ENCODE measurements at places on chromosomes 4 and X.

GRCh38 chr4:42172128-42172790 lies 19.8 kb upstream of the BEND4 start:
- DNase-seq = no peak

DNA sequence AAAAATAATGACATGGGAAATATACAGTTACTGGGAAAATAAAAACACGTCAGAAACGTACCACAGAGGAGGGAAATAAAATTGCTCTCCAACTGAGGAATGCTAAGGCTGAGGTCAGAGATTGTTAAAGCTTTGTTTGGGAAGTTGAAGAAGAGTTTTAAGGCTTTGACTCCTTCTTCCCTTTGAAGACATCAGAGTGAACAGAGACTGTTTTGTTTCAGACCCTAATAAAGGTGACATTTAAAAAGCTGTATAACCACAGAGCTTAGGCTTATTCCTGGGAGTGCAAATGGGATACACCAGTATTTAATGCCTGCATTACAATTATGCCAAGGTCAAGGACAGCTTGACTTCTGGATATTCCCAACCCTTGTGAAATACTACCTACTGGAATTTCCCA lies 102.8 kb downstream of the TRIML1 start:
- DNase-seq = no peak

DNA sequence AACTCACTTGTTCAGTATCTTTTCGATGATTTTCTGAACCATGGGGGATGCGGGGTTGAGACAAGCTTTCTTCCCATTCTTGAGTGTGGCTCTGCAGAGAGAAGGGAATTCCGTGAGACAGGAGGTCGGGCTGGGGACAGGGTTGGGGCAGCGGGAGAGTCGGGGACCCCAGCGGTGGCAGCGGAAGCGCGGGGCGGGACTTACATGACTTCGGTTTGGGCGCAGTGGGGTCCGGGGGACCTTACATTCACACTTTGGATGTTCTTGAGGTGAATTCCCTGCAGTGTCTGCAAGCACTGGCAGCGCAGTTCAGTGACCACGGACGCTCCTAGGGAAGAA lies 434 bp downstream of the CXCL3 start:
- DNase-seq = peak; percentile 47

DNA sequence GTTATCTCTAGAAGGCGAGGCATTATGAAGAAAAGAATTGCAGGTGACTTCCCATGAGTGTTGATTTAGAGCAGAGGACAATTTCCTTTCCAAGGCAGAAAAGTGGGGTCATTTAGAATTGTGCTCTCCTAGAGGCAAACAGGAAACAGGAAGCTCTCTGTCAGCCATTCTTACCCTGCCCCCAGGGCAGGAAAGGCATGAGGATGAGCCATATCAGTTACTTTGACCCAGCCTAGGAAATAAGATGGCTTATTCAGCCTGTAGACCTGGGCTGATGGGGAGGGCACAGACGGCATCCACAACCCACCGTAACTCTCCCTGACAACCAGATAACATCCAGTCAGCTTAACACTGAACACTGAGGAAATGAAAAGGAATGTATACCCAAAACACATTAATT lies 88.8 kb upstream of the KDR start:
- no peak for DNase-seq

- DNase-seq = no peak
Observed at GRCh38 chrX:116881961-116882360, 419.2 kb upstream of the CT83 start.

GRCh38 chr4:156865451-156865850 lies 106.1 kb downstream of the PDGFC start:
- DNase-seq = no peak

GRCh38 chrX:19739683-19740082 lies 147.7 kb downstream of the SH3KBP1 start:
- DNase-seq = peak; percentile 57

- no peak for DNase-seq
Observed at GRCh38 chr4:70902577-70903290, 565 bp downstream of the MOB1B start.

DNA sequence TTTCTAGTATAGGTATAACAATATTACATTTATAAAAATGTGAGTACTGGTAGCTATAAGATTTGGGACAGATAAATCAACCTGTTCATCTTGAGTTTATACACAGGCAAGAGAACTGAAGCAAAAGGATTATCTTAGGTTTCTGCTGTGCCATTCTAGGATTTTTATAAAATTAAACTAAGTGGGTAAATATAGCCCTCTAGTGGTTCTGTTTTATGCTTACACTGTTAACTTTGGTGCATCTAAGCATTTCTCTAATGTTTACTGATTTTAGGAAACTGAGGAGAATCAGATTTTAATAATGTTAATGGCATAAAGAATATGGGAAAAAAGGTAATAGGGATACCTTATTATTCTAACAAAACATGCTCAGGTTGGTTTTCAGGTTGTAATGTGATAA lies 1.1 kb upstream of the RRH start:
- DNase-seq = no peak

DNA sequence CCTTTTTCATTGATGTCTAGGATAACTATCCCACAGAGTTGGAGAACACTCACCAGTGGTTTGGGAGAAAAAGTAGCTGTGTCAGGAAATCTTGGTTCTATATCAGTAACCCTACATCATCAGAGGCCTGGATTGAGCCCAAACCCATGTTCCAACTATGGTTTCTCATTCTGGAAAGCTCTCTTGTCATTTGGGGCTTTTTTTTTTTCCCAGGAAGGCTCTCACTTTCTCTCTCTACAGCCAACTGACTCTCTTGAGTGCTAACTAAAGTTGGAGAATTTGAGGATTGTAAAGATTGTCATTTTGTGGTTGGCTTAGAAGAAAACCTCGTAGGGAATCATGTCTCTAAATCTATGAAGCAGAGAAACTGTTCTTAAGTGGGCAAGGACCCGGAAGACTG lies 228.2 kb upstream of the DIPK2B start:
- DNase-seq = no peak

DNA sequence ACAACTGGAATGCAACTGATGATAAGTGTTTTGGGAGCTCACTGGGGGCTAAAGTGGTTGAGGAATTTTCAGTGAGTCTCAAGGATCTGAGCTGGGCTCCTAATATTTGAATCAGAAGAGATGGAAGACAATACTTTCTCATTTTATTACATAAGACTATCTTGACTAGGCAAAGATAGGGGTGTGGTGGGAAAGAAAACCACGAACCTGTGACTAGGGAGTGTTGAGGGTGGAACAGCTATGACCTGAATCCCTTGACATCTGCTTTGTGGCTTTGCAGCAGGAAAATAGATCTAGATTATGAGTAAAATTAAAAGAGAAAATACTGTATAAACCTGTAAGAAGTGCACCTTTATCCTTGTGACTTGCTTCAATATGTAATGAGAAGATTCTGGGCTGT lies 295.1 kb upstream of the TEX13A start:
- DNase-seq = no peak

- DNase-seq = no peak
Observed at GRCh38 chr4:158826057-158826456, 57.2 kb downstream of the FNIP2 start.

- no peak for DNase-seq
Observed at GRCh38 chrX:127112726-127113125, 293.2 kb downstream of the PRR32 start.

DNA sequence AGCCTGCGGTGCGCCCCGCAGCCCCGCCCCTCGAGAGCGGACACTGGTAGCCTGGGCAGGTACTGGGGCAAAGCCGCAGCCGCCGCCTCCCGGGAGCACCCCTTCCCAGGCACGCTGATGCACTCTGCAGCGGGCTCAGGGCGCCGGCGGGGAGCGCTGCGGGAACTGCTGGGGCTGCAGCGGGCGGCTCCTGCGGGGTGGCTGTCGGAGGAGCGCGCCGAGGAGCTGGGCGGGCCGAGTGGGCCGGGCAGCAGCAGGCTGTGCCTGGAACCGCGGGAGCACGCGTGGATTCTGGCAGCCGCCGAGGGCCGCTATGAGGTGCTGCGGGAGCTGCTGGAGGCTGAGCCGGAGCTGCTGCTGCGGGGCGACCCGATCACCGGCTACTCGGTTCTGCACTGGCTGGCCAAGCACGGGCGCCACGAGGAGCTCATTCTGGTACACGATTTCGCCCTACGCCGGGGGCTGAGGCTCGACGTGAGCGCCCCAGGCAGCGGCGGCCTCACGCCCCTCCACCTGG lies 401 bp downstream of the SOWAHD start:
- DNase-seq = no peak

DNA sequence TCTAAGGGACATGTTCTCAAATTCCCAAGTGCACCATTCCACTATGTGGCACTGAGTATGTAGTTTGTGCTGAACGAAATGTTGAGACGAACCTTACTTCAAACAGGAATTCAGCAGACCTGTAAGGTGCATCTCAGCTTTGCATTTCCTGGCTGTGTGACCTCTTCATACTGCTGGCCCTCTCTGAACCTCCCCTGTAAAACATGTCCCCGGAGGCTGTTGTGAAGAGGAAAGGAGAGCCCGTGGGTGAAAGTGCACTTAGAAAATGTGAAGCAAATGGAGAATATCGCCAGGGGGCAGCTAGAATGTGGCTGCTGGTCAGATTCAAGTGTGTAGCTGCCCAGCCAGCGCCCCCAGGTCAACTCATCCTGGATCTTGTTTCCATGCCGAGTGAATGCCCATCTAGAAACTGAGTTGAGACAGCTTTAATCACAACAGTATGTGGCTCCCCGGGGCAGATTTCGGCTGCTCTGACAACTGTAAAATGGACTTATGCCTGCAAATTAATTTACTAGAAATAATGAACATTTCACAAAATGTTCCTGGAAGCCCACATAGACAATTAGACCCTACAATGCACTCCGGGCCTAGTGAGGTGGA lies 263.3 kb downstream of the EVC2 start:
- no peak for DNase-seq

GRCh38 chr4:88865466-88865865 lies 167.8 kb upstream of the NAP1L5 start:
- DNase-seq = no peak

DNA sequence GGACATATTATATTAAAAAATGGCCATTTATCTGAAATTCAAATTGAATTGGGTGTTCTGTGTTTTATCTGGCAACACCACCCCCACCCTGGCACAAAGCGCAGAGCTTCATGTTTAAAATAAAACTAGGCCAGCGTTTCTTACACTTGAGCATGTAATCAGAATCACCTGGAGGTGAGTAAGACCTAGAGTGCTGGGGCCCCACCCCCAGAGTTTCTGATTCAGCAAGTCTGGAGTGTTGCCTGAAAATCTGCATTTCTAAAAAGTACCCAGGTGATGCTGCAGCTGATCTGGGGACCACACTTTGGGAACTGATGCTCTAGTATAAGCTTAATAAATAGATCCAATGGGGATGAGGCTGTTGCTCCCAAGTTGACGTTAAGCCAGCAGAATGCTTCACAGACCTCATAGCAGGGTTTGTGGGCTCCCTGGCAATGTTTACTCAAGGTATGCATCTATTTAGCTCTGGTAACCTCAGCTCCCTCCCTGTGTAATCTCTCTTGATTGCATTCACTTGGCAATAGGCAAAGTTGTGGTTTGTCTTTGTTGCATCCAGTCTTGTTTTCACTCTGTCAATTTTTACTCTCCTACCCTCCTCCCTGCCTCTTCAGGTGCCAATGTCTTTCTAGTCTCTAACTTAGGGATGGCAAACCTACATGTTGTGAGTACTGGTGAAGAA lies 99.8 kb upstream of the TEX13D start:
- DNase-seq = no peak

- DNase-seq = no peak
Observed at GRCh38 chrX:24175276-24175675, 25.7 kb downstream of the ZFX start.

GRCh38 chrX:9341291-9342201 lies 123.3 kb upstream of the TBL1X start:
- DNase-seq = peak; percentile 81

DNA sequence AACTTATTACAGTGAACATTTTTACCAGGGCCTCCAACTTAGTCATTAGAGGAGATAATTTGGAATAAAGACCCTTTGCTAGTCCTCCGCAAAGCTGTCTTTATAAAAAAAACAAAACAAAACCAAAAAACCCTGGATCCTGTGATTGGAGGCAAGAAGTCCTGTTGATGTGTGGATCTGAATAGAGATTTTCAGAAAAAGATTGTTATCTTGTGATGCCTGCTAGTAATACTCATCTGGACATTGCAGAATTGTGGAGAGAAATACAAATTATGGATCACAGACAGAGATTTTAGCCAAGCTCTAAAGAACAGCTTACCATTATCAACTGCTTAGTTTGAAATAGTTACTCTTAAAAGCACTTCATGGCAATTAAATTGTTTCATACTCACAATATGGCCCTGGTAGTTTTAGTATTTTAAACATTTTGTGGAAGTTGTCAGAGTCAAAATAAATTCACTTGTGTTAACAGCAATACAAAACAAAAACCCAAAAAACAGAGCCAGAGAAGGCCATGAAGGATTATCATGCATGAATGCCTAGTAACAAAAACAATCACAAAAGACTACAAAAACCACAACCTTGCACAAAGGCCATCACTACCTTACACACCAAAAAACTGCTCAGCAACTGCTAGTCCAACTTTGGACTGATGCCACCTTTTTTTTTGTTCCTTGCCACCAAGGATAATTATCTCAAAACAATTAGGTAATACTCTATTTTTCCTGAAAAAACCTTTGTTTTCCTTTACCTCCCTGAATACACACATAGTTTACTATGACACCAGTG lies 514.5 kb upstream of the SLIT2 start:
- no peak for DNase-seq

DNA sequence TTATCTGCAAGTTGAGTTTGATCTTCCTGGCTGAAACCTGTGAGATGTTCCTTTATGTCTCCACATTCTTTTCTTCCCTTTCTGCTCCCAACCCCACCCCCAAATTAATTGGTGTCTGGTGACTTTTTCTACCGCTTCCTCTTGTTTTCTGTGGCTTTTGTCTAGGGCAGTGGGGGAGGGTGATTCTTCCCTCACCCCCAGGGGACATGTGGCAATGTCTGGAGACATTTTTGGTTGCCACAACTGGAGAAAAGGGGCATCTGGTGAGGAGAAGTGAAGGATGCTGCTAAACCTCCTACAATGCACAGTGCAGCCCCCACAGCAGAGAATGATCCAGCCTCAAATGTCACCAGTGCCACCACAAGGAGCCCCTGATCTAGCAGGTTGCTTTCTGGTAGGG lies 152.9 kb downstream of the NHS start:
- DNase-seq = no peak

DNA sequence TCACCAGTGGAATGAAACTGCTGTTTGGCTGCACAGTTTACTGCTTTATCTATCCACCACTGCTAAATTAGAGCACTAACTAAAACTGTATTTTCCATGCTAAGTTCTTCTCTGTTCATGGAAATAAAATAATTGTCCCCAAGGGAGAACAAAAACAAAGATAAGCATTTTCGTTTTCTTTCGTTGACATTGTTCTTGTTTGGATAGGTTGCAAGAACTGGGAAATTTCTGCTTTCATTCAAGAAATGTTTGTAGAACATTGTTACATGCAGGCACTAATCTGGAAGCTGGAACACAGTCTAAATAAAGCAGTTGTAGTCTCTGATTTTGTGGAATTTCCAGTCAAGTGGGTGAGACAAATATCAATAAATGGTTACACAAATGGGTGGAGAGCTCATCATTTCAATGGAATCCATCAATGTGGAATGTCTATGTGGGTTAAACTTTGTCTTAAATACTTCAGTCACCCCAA lies 5.8 kb upstream of the CXCL8 start:
- no peak for DNase-seq

GRCh38 chr4:171266671-171267070 lies 546.5 kb upstream of the GALNTL6 start:
- DNase-seq = no peak

- no peak for DNase-seq
Observed at GRCh38 chr4:89511776-89512175, 204.2 kb upstream of the GPRIN3 start.

All from Right ventricle myocardium superior (tissue), 1 donor.